ENCODE measurements at places on chromosomes 2 and 18.
A peak's percentile ranks its signal among the peaks of the same experiment; 100 is the strongest.

DNA sequence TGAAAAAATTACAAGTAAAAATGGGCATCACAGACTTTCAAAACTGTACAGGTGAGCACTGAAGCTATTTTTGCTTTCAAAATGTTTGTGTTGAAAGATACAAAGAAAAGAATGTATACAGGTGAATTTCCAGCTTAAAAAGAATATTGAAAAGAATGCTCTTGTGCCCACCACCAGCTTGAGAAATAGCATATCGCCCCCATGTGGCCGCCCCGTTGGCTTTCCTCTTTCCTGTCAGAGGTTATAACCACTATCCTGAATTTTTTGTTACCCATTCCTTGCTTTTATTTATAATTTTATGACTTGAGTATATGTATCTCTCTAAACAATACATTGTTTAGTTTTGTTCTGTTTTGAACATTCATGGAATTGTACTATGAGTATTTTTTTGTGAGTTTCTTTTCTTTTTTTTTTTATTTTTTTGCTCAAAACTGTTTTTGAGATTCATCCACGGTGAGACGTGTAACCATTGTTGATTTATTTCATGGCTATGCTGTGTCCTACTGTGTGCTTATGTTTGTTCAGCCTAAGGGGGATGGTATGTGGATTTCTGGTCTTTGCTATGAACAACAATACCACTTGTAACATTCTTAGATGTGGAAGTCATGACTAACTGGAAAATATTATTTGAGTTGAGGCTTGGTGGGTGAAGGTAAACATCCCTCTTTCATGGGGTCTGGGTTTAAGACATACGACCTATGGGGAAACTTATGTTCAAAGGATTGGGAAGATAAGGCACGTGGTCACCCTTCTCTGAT, 11.6 kb downstream of the TRPM8 start:
- DNase-seq: peak; percentile 55

GRCh38 chr18:10930076-10930475, 219.3 kb downstream of the PIEZO2 start:
- no peak for DNase-seq

- DNase-seq: no peak
Observed at GRCh38 chr18:47953471-47953931, 23.0 kb upstream of the SMAD2 start.

DNA sequence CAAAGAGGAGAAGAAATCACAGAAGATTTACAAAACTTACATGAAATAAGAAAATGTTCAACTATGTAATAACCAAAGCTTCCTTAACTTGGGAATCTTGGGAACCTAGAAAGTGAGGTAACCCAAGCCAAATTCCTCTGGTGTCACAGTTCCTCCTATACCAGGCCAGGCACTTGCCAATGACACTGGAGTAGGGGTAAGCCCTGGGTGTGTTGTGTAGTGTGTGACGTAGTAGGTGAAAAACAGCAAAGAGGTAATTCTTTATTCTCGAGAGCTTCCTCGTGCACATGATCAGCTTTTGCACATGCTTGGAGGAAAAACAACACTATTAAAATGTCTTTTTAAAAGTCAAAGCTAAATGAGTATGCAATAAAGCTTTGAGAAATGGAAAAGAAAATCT, 118.0 kb downstream of the METTL8 start:
- DNase-seq: no peak

GRCh38 chr18:8754995-8755960, 49.9 kb downstream of the MTCL1 start:
- DNase-seq: no peak

All from A549 (cell line).